Fibroblast of lung (primary cell): ENCODE measurements at places on chromosomes 5 and 9.

DNA sequence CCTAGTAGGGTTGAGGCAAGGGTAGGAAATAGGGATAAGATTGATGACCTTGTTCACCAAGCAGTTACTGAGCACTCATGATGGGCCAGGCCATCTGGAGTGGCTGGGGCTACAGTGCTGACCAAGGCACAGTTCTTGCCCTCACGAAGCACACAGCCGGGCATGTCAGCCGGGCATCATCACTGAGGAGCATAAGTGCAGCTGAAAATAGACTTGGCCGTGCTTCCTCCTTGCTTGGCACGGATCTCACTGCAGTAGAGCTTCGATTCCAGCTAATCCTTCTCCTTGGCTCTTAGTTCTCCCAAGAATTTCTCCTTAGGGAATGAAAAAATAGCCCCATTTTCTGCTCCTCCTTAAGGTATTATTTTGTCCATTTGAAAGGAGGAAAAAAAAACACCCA is 116.6 kb downstream of the NMUR2 start:
- DNase-seq: no peak
- no peak overlapping the region for H3K4me3 ChIP-seq
- no peaks in the 10 kb centered on the region for H3K27me3 ChIP-seq
- no peaks in the 10 kb centered on the region for H3K36me3 ChIP-seq
- no peak overlapping the region for H3K27ac ChIP-seq
- no peaks in the 10 kb centered on the region for H3K4me1 ChIP-seq

DNA sequence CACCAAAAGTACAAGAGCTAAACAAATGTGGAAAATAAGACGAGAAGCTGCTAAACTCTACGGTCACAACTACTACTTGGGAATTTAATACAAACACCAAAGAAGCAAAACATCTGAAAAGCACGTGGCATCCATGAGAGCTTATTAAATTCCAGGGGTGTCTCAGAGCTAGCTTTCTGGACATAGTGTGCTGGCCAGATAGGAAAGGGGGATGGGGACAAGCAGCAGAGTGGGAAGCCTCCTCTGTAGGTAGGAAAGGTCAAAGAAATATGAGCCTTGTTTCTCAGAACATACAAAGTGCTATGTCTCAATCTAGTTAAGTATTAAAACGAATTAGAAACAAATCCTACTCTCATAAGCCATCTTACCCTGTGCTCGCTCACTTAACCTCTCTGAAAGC is 51.3 kb upstream of the GOLPH3 start:
- H3K27me3 ChIP-seq: no peaks in the 10 kb centered on the region
- no peaks in the 10 kb centered on the region for H3K36me3 ChIP-seq
- peak overlapping the region; percentile 23 for H3K27ac ChIP-seq
- peaks cover 11% of the 10 kb centered on the region for H3K4me1 ChIP-seq
- DNase-seq: peak; percentile 83
- H3K4me3 ChIP-seq: no peak overlapping the region

DNA sequence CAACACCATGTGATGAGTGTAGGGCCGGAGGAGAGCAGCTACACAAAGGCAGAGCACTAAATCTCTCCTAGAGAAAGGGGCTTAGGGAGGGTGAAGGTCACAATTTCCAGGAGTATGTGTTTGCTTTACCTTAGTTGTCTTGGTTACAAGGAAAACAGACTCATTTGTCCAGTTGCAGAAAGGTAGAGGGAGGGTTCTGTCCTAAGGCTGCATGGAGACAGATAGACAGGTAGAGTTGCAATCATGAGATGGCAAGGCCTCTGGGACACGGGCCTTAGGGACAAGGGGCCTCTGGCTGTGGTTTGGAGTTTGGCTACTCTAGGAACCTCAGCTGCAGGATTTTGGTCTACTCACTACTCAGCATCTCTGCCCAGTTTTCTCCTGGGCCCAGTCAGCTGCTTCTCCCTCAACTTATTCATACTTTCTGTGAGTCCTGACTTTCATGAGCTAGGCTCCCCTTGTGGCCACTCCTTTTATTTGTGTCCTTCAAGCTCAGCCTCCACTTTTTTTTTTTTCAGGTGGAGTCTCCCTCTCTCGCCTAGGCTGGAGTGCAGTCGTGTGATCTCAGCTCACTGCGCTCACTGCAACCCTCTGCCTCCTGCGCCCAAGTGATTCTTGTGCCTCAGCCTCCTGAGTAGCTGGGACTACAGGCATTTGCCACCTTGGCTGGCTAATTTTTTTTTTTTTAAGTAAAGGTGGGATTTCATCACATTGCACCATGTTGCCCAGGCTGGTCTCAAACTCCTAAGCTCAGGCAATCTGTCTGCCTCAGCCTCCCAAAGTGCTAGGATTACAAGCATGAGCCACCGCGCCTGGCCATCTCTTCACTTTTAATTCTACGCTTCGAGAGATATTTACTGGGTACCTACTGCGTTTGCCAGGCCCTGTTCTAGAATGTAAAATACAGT is 76.6 kb downstream of the PTPDC1 start:
- no peaks in the 10 kb centered on the region for H3K27me3 ChIP-seq
- H3K27ac ChIP-seq: no peak overlapping the region
- no peaks in the 10 kb centered on the region for H3K36me3 ChIP-seq
- DNase-seq: no peak
- peaks cover 3% of the 10 kb centered on the region for H3K4me1 ChIP-seq

- no peak for DNase-seq
- no peaks in the 10 kb centered on the region for H3K27me3 ChIP-seq
- no peak overlapping the region for H3K4me3 ChIP-seq
- no peak overlapping the region for H3K27ac ChIP-seq
- H3K36me3 ChIP-seq: no peaks in the 10 kb centered on the region
Observed at GRCh38 chr9:106487266-106487665, 375.7 kb upstream of the ZNF462 start.

- no peaks in the 10 kb centered on the region for H3K36me3 ChIP-seq
- no peak overlapping the region for H3K4me3 ChIP-seq
- H3K27ac ChIP-seq: no peak overlapping the region
- peak; percentile 31 for DNase-seq
- no peaks in the 10 kb centered on the region for H3K4me1 ChIP-seq
- H3K27me3 ChIP-seq: no peaks in the 10 kb centered on the region
Observed at GRCh38 chr5:54874337-54875021, 110.9 kb downstream of the ESM1 start.

- no peak within 1 kb of the TSS for H3K4me3 ChIP-seq
- H3K36me3 ChIP-seq: no peaks in the 10 kb centered on the region
- no peaks in the 10 kb centered on the region for H3K4me1 ChIP-seq
- H3K27ac ChIP-seq: no peak within 1 kb of the TSS
Observed at GRCh38 chr9:6215562-6215961, at the start of gene IL33. TSS of gene IL33 (plus strand) at chr9:6215807. CDS start at chr9:6241695, 25,888 bp downstream.

DNA sequence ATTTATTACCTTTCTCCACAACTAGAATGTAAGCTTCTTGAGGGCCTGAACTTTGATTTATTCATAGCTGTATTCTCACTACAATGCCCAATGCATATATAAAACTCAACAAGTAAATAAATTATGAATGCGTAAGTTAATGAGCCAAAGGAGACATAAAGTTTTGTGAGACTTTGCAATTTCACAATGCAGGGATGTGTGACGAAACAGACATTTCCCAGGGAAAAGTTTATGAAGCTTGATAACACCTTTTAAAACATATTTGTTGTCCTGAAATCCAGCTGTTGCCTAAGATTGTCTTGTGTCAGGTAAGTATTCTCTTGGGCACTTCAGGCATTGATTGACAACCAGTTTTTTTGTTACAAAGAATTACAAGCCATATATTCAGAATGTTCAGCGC is 800.1 kb downstream of the BRINP1 start:
- no peak overlapping the region for H3K4me3 ChIP-seq
- H3K27ac ChIP-seq: no peak overlapping the region
- no peaks in the 10 kb centered on the region for H3K27me3 ChIP-seq
- no peaks in the 10 kb centered on the region for H3K36me3 ChIP-seq

- H3K27ac ChIP-seq: no peak overlapping the region
- H3K4me3 ChIP-seq: no peak overlapping the region
- H3K27me3 ChIP-seq: no peaks in the 10 kb centered on the region
- DNase-seq: no peak
Observed at GRCh38 chr9:127437497-127438264, 13.5 kb downstream of the ZNF79 start.

DNA sequence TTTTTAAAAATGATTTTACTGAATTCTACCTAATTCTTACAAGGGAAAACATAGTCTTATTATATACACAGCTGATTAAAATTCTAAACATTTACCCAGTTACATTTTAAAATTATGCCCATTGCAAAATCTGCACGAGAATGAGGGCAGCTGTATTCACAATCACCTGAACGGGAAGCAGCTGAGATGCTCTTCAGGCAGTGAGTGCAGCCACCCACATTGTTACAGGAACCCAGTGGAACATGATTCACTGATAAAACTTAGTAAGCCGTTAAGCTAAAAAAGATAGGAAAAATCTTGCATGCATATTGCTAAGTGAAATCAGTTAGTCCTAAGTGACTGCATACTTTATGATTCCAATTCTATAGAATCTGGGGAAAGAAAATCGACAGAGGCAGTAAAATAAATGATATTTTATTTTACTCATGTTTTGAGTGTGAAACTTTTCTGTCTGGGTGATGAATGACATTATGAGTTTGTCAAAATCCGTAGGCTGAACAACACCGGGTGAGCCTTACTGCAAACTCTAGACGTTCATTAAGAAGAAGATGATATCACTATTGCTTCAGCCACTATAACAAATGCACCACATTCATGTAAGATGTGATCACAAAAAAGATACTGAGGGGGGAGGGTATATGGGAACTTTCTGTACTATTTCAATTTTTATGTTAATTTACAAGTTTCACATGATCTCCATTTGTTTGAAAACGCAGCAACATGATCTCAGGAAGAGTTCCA is 39.1 kb upstream of the FLT4 start:
- H3K4me1 ChIP-seq: no peaks in the 10 kb centered on the region
- H3K36me3 ChIP-seq: no peaks in the 10 kb centered on the region
- no peak overlapping the region for H3K27ac ChIP-seq
- peaks cover 3% of the 10 kb centered on the region for H3K27me3 ChIP-seq

- H3K4me1 ChIP-seq: no peaks in the 10 kb centered on the region
- H3K36me3 ChIP-seq: no peaks in the 10 kb centered on the region
- no peak overlapping the region for H3K27ac ChIP-seq
- no peak overlapping the region for H3K4me3 ChIP-seq
Observed at GRCh38 chr9:123868002-123868401, 61.9 kb downstream of the DENND1A start.

GRCh38 chr5:120778491-120779484 is 314.7 kb downstream of the PRR16 start:
- peaks cover 2% of the 10 kb centered on the region for H3K4me1 ChIP-seq
- H3K27me3 ChIP-seq: no peaks in the 10 kb centered on the region
- peak; percentile 90 for DNase-seq
- no peaks in the 10 kb centered on the region for H3K36me3 ChIP-seq

GRCh38 chr5:51336878-51337277 is 46.4 kb upstream of the ISL1 start:
- no peaks in the 10 kb centered on the region for H3K27me3 ChIP-seq
- no peak overlapping the region for H3K4me3 ChIP-seq
- DNase-seq: no peak
- H3K27ac ChIP-seq: no peak overlapping the region
- H3K4me1 ChIP-seq: no peaks in the 10 kb centered on the region

DNA sequence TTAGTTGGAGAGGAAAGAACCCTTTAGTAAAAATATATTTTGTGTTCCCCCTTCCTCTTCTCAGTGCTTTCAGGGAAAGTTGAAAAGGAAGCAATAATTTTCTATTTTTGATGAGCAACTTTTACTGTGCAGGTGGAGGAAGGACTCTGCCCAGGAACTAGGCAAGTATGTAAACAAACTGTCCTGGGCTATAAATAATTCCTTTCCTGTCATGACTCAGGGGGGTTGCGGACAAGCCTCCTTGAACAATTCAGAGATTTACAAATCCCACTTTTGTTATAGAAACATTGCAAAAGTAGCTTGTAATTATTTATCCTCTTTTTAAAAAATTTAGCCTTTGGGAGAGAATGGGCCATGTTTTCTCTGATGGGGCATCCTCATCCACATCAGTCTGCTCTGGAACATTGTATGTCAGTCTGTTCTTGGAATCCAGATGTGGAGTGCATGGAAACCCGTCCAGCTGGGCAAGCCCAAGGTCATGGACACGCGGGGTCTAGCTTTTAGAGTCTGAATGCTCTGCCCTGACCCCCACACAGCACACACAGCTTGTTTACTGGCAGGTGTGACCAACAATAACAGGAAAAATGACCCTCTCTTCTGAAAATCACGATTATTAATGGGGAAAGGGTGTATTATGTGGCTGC is 127.6 kb downstream of the GADD45G start:
- H3K27me3 ChIP-seq: no peaks in the 10 kb centered on the region
- H3K4me3 ChIP-seq: no peak overlapping the region
- H3K36me3 ChIP-seq: no peaks in the 10 kb centered on the region

GRCh38 chr9:8364026-8364752 is 564.6 kb upstream of the DMAC1 start:
- no peaks in the 10 kb centered on the region for H3K36me3 ChIP-seq
- no peaks in the 10 kb centered on the region for H3K27me3 ChIP-seq
- no peak overlapping the region for H3K4me3 ChIP-seq
- peaks cover 4% of the 10 kb centered on the region for H3K4me1 ChIP-seq

GRCh38 chr5:9898319-9898718 is 268.2 kb upstream of the TAS2R1 start:
- H3K27me3 ChIP-seq: no peaks in the 10 kb centered on the region
- no peaks in the 10 kb centered on the region for H3K4me1 ChIP-seq
- DNase-seq: peak; percentile 19
- no peak overlapping the region for H3K27ac ChIP-seq
- no peaks in the 10 kb centered on the region for H3K36me3 ChIP-seq

DNA sequence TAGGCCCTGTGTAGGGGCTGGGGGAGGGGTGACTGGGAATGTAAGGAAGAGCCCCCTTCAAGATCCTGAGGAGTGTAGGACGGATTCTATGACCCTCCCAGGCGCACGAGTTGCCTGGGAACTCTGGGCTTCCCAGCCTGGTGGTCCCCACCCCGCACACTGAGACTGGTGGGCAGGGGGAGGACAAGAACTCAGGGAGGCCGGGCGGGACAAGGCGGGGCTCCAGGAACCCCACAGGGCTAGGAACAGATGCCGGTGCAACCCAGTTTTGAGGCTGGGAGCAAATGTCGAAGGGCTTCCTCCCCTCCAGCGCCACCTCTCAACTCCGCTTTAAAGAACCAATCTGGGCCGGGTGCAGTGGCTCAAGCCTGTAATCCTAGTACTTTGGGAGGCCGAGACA is 1.3 kb upstream of the VDAC1 start:
- peak overlapping the region; percentile 96 for H3K27ac ChIP-seq
- H3K36me3 ChIP-seq: peaks cover 5% of the 10 kb centered on the region
- DNase-seq: no peak
- H3K4me3 ChIP-seq: no peak overlapping the region
- H3K4me1 ChIP-seq: peaks cover 18% of the 10 kb centered on the region

DNA sequence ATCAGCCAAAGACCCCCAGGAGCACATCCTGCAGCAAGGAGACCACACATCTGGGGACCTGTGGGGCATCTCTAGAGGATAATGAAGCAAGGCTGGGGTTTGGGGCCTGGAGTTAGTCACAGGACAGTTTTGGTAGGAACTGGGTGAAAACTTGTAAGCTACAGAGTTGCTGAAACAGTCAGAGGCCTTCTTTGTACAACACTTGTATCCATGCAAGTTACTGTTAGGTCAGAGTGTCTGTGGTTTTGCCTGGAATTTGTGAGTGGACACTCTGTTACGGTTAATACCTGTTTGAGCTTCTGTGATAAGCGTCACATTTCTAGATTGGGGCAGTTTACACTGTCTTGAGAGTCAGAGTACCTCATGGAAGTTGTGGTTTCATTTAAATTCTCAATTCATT is 22.6 kb upstream of the ASPN start:
- no peaks in the 10 kb centered on the region for H3K36me3 ChIP-seq
- no peaks in the 10 kb centered on the region for H3K27me3 ChIP-seq
- peak overlapping the region; percentile 15 for H3K27ac ChIP-seq
- DNase-seq: peak; percentile 89
